ENCODE measurements at places on chromosomes 7 and 10.

- DNase-seq, result no peak
Measured at GRCh38 chr10:125206623-125207022, 46.3 kb upstream of the CTBP2 start.

DNA sequence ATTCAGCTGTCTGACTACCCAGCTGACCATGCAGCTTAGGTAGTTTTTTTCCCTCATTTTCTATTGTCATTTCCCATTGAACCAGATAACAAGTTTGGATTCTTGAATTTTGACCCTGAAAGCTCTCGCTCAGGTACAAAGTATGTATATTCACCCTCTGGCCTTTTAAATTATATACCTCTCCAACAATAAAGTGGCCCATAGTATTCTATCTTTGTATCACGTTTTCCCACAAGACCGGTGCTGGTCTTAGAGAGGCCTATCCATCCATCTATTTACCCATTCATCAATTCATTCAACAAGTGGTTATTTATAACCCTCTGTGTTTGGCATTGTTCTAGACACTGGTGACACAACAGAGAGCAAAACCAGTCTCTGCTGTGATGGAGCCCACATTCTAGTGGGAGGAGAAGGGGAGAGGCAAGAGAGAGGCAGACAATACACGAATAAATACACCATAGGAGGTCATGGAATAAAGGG lies 35.2 kb upstream of the NPSR1 start:
- no peak for DNase-seq

GRCh38 chr10:63582690-63583089 lies 61.5 kb downstream of the REEP3 start:
- no peak for DNase-seq

DNA sequence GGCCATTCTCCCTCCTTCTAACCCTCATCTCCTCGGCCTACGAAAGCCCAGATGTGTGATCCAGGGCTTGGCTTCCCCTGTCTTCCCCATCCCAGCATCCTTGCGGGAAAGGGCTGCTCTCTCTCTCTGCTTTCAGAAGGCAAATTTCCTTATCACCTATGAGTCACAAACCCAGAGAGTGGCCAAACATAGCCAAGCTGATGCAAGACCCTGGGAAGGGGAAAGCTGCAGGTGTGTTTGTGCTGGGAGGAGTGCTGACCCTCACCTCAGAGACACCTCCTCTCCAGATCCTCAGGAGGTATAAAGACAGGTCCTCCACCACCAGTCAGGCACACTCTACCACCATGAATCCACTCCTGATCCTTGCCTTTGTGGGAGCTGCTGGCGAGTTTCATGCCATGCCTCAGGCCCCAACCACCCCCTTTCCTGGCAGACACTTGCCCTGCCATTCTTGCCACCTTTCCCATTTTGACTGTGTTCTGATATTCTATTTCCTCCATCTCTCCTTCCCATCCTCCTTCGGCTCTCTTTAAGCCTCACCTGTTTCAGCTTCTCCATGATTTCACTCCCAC lies 10.6 kb upstream of the PRSS2 start:
- no peak for DNase-seq

- DNase-seq, result no peak
Measured at GRCh38 chr7:47893238-47893637, 55.0 kb downstream of the PKD1L1 start.

DNA sequence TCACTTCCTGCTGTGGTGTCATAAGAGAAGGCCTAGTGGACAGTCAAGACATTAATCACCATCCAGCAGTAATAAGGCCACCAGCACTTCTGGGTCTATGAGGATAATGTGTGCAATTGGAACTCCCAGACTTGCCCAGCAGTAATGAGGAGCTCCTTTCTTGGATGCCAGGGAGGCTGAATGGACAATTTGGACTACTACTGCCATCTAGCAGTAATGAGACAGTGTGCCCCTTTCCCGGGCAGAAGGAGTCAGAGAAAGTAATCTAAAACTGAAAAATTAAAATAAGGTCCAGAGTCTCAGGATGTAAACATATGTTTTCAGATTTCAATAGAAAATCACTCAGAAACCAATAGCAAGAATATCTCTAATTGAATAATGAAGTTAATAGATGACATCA lies 400.4 kb downstream of the CDC14C start:
- DNase-seq, result no peak

- DNase-seq, result no peak
Measured at GRCh38 chr7:43193893-43194292, 81.4 kb downstream of the HECW1 start.

GRCh38 chr10:14571866-14572507 lies 202.7 kb downstream of the FAM107B start:
- peak; percentile 33 for DNase-seq

DNA sequence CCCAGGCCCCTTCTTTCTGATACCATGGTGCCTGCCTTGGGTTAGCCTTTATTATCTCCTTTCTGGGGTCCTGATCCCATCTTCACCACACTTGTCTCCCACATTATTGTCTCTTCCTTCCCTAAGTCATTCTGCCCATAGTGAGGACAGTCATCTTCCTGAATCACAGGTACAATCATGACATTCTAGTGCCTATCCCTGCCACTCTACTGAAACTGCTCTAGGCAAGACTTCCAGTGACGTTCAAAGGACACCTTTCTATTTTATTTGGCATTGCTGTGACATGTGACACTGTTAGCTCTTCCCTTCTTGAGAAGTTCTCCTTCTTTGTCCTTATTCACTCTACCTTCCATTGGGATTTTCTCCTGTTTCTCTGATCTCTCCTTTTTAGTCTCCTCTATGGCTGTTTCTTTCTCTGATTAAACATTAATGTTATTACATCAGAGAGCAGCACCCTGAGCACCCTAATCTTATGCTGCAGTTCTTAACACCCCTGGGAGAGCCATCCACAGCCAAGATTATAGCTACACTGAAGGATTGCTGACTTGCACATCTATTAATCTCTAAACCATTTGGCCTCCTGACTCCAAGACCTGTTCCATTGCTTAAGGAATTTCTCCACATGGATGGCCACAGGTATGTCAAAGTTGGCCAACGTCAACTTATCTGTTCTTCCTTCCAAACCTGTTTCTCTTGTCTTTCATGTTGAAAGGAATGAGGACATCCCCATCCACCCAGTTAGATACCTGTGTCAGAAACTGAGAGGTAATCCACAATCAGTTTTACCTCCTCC lies 10.9 kb downstream of the MACC1 start:
- no peak for DNase-seq

DNA sequence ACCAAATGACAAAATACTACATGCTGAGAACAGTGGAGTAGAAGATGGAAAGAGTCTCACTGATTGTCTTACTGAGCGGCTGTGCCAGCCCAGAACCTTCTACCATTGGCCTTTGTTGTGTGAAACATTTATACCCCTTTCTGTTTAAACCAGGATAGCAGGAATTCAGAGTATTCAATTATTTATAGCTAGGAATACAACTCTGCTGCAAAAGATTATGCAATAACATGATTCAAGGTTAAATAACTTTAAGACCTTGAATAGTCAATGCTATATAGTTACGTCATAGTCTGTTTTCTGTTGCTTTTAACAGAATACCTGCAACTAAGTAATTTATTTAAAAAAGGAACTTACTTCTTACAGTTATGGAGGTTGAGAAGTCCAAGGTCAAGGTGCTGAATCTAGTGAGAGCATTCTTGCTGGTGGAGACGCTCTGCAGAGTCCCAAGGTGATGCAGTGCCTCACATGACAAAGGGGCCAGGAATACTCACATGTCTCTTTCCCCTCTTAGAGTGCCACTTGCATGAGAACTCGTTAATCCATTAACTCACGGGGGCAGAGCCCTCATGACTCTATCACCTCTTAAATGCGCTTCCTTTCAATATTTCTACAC lies 371.8 kb downstream of the MDFIC start:
- no peak for DNase-seq

GRCh38 chr10:22658745-22659410 lies 55.5 kb downstream of the PIP4K2A start:
- no peak for DNase-seq

- no peak for DNase-seq
Measured at GRCh38 chr7:133642907-133643306, 390.0 kb downstream of the EXOC4 start.

GRCh38 chr10:73865107-73865458 lies 9.3 kb downstream of the CAMK2G start:
- no peak for DNase-seq

DNA sequence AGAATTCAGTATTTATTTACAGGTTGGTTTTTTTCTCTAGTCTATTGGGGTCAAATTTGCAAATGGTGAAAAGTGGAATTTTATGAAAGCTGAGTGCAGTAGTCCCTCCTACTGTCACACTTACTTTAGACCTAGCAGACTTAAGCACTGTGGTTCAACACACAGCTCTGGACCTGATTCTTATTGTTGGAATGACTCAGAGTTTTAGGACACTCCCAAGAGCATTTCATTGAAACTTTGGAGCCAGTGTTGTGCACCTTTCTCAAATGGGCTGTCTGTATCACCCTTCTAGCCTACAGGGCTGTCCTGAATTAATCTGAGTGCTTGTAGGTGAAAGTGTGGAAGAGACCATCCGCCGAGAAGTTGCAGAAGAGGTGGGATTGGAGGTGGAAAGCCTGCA lies 16.1 kb downstream of the NUDT13 start:
- DNase-seq, result no peak

- DNase-seq, result no peak
Measured at GRCh38 chr10:123808286-123808685, 83.3 kb downstream of the CPXM2 start.

DNA sequence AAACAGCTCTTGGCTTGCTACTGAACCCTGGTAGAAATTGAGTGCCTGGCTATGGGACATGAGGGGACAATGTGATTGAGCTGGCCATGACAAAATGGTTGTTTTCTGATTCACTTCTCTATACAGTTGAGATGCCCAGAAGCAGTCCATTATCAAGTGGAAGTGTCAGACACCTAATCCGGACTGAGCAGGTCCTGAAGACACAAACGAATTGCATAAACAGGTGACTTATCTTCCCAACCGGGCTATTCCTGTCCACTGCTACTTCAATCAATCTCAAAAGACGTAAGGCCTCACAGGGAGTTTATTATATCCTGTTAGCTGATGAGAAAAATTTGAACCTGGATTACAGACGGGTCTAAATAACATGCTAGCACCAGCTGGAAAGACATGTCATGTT lies 105.5 kb upstream of the WAC start:
- DNase-seq, result no peak

DNA sequence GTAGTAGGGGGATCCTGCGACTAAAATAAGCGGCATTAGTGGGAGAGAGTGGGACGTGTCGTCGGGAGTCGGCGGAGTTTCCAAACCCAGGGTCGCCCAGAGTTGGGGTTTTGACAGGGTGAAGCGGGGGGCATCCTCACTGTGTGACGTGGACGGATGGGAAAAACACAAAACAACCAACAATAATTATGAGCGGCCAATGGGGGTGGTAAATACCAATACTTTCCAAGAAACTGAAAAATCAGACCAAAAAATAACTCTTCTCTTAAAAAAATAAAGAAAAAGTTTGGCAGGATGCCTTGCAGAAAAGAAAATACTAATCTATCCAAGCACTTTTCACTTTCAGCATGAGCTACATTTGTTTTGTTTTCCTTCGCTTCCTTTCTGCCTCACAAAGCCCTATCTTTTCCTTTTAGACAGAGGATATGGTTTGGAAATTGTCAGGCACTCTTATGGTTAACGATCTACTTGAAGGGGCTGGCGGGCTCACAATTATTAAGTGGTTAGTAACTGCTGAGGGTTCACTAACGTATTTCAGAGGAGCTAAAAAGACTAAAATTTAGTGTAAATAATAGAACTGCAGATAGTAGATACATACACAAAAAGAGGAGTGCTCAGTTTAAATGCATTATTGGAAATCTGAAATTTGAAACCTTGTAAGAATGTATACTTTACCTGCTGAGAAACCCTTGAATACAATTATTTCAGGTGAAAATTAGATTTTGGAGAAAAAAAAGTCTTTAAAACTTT lies 802 bp upstream of the CDK6 start:
- no peak for DNase-seq

- DNase-seq, result no peak
Measured at GRCh38 chr7:44062180-44062902, 3.0 kb downstream of the PGAM2 start.

DNA sequence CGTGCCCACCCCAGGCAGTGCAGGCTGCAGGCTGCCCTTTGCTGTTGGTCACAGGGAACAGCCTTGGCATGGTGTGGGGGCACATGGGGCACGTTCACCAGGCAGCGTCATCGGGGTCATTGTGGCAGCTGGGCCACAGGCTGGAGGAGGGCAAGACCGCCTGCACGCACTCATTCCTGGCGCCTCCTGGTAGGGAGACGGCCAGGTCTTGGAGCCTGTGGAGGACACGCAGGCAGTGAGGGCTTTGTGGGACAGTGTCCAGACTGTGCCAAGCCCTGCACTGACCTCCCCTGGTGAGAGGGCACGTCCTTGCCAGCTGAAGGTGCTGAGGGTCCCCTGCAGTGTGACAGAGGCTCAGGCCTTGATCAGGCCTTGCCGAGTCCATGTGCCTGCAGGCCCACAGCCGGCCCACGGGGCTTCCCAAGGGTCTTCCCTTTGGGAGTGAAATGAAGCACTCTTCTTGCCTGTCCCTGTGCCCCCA lies 76.4 kb downstream of the NKX6-2 start:
- DNase-seq, result no peak

- DNase-seq, result no peak
Measured at GRCh38 chr7:23018750-23019149, 4.8 kb upstream of the HYCC1 start.

DNA sequence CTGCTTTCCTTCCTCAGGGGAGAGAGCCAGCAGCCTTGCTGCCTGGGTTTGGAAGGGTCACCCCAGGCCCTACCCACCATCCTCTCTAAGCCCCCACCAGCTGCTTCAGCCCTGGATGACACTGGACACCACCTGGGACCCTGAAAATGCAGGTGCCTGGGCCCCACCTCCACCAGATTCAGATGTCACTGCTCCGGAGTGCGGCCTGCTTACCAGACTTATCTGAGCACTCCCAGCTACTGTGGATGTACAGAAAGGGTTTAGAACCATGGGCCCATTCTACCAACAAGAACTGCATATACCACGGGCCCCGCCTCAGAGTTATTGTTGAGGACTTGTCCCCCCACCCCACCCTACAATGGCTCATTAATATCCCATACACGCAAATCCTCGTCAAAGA lies 172.3 kb downstream of the PTPRN2 start:
- DNase-seq, result no peak

- DNase-seq, result no peak
Measured at GRCh38 chr7:952548-953441, 1.7 kb downstream of the ADAP1 start.

DNA sequence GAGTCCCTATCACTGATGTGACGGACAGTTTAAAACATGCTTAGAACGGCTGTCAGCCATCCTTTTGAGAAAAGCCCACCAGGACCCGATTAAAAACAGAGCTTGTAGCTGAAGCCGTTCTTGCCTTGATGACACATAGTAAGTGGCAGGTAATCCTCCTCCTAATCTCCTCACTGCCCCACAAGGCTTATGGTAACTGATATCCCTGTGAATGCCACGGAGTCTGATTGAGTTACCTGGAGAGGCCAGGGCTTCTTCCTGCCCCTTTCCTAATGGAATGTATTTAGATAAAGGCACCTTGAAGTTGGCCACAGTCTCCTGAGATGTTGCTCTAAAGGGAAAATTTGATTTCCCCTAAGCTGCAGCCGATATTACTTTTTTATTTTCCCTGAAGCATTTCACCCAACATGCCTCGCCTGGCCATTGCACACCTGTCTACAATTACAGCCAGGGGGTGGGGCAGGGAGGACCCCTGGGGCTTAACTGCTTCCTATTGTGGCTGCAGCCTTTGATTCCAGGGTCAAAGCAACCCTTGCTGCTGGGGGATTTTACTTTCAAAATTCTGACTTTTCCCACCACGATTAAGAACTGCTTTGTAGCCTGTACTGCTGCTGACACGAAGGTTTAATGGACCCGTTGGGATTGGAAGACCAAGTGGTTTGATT lies 169.0 kb upstream of the GPR26 start:
- no peak for DNase-seq

- no peak for DNase-seq
Measured at GRCh38 chr10:36765782-36766414, 359.5 kb upstream of the ANKRD30A start.

All from stimulated activated CD8-positive, alpha-beta memory T cell treated with anti-CD3 and anti-CD28 coated beads, Interleukin-12 subunit alpha, Interleukin-12 subunit beta, amount 100 ng/mL, for 4 hours (primary cell).